IMR-90 (cell line): ENCODE measurements at places on chromosomes 4 and X. TPM values are rescaled to one million over a fixed set of nuclear protein-coding genes. Genes with fewer than 3 reads are reported as not detected.

The TENM3 gene
- 127 and 173 TPM in 2 replicates for total RNA-seq

The HPSE gene
- total RNA-seq = under 0.01 and 0.28 TPM in 2 replicates

The NKX3-2 gene
- total RNA-seq = under 0.01 TPM in 1 of 2 replicates, not detected in the other

The PRSS12 gene
- 51.1 and 62.2 TPM in 2 replicates for total RNA-seq

The GATA1 gene
- not detected in 2 replicates for total RNA-seq

The GSX2 gene
- not detected in 2 replicates for total RNA-seq
